ENCODE measurements at places on chromosomes 5 and 9. TPM values are rescaled to one million over a fixed set of nuclear protein-coding genes. Genes with fewer than 3 reads are reported as not detected.

Gene FUT7
- polyA plus RNA-seq, result not detected

GRCh38 chr5:156120777-156121176, 206.2 kb upstream of the SGCD start:
- DNase-seq, result no peak

Gene F2RL1
- 26.6 TPM for polyA plus RNA-seq

- no peak for DNase-seq
These were observed at the start of the genes ARPC5L and RPL35 for GRCh38 chr9:124861342-124862229. Gene ARPC5L (plus strand): TSS chr9:124862130. CDS start chr9:124869291, 7,161 bp downstream. Gene RPL35 (minus strand): TSS chr9:124861957. CDS start chr9:124861912, 45 bp downstream.

GRCh38 chr9:126672634-126673284, 59.0 kb downstream of the LMX1B start:
- DNase-seq, result no peak

Data from H1 (cell line).